ENCODE measurements at places on chromosomes 16 and 17. TPM values are rescaled to one million over a fixed set of nuclear protein-coding genes. Genes with fewer than 3 reads are reported as not detected.

Gene PRSS53
- total RNA-seq: 0.68 TPM

Gene TP53TG3B
- not detected for total RNA-seq

Gene ICAM2
- 1,319 TPM for total RNA-seq

- no peak for DNase-seq
These were observed 24.7 kb upstream of the TMC7 start for GRCh38 chr16:18959031-18959505.

- no peak for DNase-seq
These were observed 40.9 kb downstream of the SMARCE1 start for GRCh38 chr17:40606548-40607353.

GRCh38 chr16:10154389-10154788 lies 27.8 kb downstream of the GRIN2A start:
- no peak for DNase-seq

DNA sequence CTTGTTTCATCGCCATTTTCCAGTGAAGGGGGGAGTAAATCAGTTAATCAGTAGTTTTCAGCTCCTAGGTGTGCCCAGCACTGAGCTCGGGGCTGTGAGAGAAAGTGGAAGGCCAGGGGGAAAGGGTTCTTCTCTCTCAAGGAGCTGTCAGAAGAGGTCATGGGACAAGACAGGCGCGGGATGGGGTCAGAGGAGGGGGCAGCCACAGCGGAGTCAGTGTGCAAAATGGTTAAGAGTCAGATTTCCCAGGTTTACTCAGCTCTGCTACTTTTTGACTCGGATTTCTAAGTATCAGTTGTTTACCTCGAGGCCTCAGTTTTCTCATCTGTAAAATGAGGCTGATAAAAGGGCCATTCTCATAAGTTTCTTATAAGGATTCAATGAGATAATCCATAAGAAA lies 4.3 kb upstream of the XYLT1 start:
- DNase-seq: no peak

DNA sequence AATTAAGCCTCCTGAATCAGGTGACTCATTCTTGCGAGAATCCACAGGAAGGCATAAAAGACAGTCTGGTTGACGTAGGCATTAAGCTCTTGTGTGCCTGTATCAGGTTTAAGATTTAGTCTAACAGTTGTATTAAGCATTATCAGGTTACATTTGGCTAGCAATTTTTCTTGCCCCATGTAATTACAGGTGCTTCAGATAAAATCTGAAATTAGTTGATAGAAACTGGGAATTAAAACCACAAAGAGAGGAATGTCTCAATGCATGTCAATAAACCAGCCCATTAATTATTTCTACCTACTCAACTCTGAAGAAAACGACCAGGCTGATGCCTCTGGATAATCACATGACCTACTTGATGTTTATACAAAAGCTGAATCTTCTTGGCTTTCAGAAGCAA lies 217.2 kb downstream of the CA10 start:
- DNase-seq: no peak

- no peak for DNase-seq
These were observed 6.1 kb upstream of the SERPINF2 start for GRCh38 chr17:1736348-1737281.

All from glomerular endothelial cell (primary cell).